ENCODE measurements at places on chromosomes 13 and 19. TPM values are rescaled to one million over a fixed set of nuclear protein-coding genes. Genes with fewer than 3 reads are reported as not detected.

CCDC122 gene
- total RNA-seq, result 8.0 TPM

ZNF524 gene
- 17.9 TPM for total RNA-seq

KCNN1 gene
- 0.06 TPM for total RNA-seq

UTP14C gene
- 11.2 TPM for total RNA-seq

ZNF414 gene
- total RNA-seq, result 17.0 TPM

PROZ gene
- not detected for total RNA-seq

ZNF625 gene
- 4.2 TPM for total RNA-seq

ADAMTSL5 gene
- total RNA-seq, result 4.7 TPM

KLK12 gene
- not detected for total RNA-seq

ZNF724 gene
- total RNA-seq, result 1.9 TPM

CYP4F8 gene
- not detected for total RNA-seq

PEX11G gene
- total RNA-seq, result 2.4 TPM

SPACA4 gene
- total RNA-seq, result not detected

SLC27A5 gene
- total RNA-seq, result 4.8 TPM

IGFL1 gene
- total RNA-seq, result not detected

SPINT2 gene
- not detected for total RNA-seq

C13orf42 gene
- not detected for total RNA-seq

ZNF888 gene
- 2.8 TPM for total RNA-seq

ARL11 gene
- total RNA-seq, result not detected

KLK14 gene
- total RNA-seq, result not detected

KL gene
- total RNA-seq, result not detected

PABPC3 gene
- total RNA-seq, result not detected

FREM2 gene
- total RNA-seq, result not detected

PSG2 gene
- not detected for total RNA-seq

CNOT3 gene
- total RNA-seq, result 71.3 TPM

KLK10 gene
- not detected for total RNA-seq

THSD8 gene
- total RNA-seq, result not detected

CILP2 gene
- 0.64 TPM for total RNA-seq

ZNF536 gene
- total RNA-seq, result not detected

CYP2F1 gene
- total RNA-seq, result not detected

RNF113B gene
- not detected for total RNA-seq

ATXN8OS gene
- not detected for total RNA-seq

SAFB2 gene
- 19.1 TPM for total RNA-seq

ADGRE1 gene
- not detected for total RNA-seq

MADCAM1 gene
- not detected for total RNA-seq

OR7C1 gene
- not detected for total RNA-seq

Data from cardiac ventricle fibroblast (primary cell).